ENCODE measurements at places on chromosomes 7 and 10.

GRCh38 chr10:23150610-23151009 is 41.5 kb upstream of the PTF1A start:
- no peaks in the 10 kb centered on the region for H3K27me3 ChIP-seq
- no peak overlapping the region for H3K27ac ChIP-seq
- H3K4me3 ChIP-seq, result no peak overlapping the region
- DNase-seq, result no peak
- H3K36me3 ChIP-seq, result no peaks in the 10 kb centered on the region
- H3K4me1 ChIP-seq, result no peaks in the 10 kb centered on the region

- no peaks in the 10 kb centered on the region for H3K27me3 ChIP-seq
- no peaks in the 10 kb centered on the region for H3K36me3 ChIP-seq
- H3K4me1 ChIP-seq, result no peaks in the 10 kb centered on the region
- no peak for DNase-seq
- H3K4me3 ChIP-seq, result no peak overlapping the region
Observed at GRCh38 chr7:19133886-19134285, 11.3 kb downstream of the FERD3L start.

DNA sequence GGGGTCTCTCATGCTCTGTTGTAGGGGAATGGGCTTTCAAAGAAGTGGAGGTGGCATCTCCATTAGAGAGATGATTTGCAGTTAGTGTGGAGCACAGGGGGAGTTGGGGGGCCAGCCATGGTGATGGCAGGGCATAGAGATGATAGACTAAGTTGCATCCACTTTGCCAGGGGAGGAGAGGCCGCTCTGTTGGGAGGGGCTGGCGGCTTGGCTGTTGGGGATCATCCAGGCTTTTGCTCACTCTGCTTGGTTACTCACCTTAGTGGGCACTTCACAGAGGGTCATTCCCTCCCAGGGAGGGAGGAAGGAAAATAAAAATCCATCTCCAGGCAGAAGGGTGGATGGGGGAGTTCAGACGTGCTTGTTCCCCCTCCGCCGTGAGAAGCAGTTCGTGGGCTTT is 31.4 kb upstream of the CDH23 start:
- H3K36me3 ChIP-seq, result peaks cover 8% of the 10 kb centered on the region
- no peak overlapping the region for H3K27ac ChIP-seq
- no peak for DNase-seq
- H3K4me3 ChIP-seq, result no peak overlapping the region

GRCh38 chr7:101884671-101885596 is 67.5 kb downstream of the CUX1 start:
- no peak overlapping the region for H3K4me3 ChIP-seq
- H3K36me3 ChIP-seq, result no peaks in the 10 kb centered on the region
- no peak for DNase-seq
- H3K4me1 ChIP-seq, result peaks cover 40% of the 10 kb centered on the region
- H3K27me3 ChIP-seq, result peaks cover 2% of the 10 kb centered on the region

DNA sequence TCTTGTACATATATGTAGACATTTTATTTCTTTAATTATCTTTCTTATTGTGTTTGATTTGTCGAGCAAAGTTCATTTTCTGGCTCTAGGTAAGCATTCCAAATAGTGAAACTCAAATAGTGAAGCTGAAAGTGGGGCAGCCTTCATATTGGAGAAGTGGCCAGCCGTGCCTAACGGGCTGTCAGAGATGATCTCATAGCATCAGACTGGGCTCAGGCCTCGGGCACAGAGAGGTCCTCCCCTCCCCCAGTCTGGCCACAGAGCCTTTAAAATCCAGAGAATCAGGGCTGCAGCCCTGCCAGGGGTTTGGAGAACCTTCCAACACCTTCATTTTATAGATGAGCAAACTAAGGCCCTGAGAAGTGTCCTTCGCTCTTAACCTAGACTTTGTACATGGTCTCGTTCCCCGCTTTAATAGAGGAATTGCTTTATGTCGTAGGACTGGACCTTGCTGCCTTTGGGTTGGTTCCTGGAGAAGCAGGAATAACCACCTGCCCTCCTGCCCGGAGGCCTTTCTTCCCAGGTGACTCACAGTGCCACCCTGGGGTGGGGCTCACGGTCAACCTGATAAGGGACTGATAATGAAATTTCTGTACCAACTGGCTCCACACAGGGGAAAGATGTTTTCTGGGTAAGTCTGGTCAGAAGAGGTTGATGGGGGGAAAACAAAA is 7.3 kb downstream of the TSPAN15 start:
- H3K27me3 ChIP-seq, result peaks cover 5% of the 10 kb centered on the region
- no peak overlapping the region for H3K4me3 ChIP-seq
- H3K4me1 ChIP-seq, result no peaks in the 10 kb centered on the region
- no peak for DNase-seq
- H3K36me3 ChIP-seq, result no peaks in the 10 kb centered on the region
- H3K27ac ChIP-seq, result no peak overlapping the region

- no peak overlapping the region for H3K4me3 ChIP-seq
- peaks cover 8% of the 10 kb centered on the region for H3K4me1 ChIP-seq
- peaks cover 3% of the 10 kb centered on the region for H3K27me3 ChIP-seq
- no peak for DNase-seq
- H3K27ac ChIP-seq, result peak overlapping the region; percentile 62
Observed at GRCh38 chr10:75042292-75042974, 69.0 kb upstream of the SAMD8 start.

DNA sequence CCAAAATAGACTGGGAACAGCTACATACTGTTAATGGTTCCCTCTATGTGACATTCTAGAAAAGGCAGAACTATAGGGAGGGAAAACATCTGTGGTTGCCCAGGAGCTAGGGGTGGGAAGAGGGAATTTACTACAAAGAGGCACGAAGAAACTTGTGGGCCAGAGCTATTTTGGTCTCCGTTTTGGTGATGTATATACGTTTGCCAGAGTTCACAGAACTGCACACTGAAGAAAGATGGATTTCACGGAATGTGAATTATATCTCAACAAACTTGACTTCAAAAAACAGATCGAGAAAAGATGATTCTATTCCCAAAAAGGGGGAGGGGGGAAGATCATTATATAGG is 386 bp upstream of the AS3MT start:
- peaks cover 9% of the 10 kb centered on the region for H3K36me3 ChIP-seq
- peak overlapping the region; percentile 36 for H3K4me3 ChIP-seq
- DNase-seq, result no peak
- peaks cover 8% of the 10 kb centered on the region for H3K4me1 ChIP-seq
- H3K27ac ChIP-seq, result no peak overlapping the region

DNA sequence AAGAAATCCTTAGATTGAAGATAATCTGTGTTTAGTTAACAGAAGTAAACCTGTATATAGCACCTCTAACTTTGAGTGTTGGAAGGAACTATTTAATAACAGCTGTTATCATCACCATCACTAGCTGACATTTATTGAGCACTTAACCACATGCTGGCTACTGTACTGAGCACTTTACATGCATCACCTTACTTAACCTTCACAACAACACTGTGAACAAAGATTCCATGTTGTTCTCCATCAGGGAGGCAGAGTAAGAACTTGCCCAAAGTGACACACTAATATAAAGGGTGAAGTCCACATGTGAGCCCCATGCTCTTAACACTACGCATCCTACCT is 182.2 kb downstream of the ST7 start:
- DNase-seq, result no peak
- peaks cover 20% of the 10 kb centered on the region for H3K36me3 ChIP-seq
- H3K27me3 ChIP-seq, result no peaks in the 10 kb centered on the region
- no peak overlapping the region for H3K27ac ChIP-seq

- DNase-seq, result no peak
- H3K36me3 ChIP-seq, result peaks cover 8% of the 10 kb centered on the region
- H3K4me1 ChIP-seq, result no peaks in the 10 kb centered on the region
- H3K4me3 ChIP-seq, result no peak overlapping the region
Observed at GRCh38 chr10:72173619-72174296, 42.1 kb upstream of the ANAPC16 start.

DNA sequence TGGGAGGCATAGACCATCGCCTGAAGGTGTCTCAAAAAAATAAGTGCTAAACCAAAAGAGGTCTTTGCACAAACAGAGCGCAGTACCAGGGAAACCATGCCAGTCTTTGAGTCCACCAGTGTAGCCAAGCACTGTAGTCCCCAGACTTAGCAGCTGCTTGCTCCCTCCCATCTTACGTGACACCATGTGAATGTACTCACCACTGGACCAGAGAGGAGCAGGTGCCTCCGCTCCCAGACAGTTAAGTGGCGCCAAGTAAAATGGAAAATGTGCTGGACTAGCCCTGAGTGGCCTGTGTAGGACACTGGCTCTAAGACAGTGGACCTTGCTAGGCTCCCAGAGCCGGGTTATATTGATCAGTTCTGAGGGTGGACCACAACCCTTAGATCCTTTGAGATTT is 47.7 kb upstream of the PLEKHA1 start:
- no peaks in the 10 kb centered on the region for H3K4me1 ChIP-seq
- H3K36me3 ChIP-seq, result no peaks in the 10 kb centered on the region
- H3K27ac ChIP-seq, result no peak overlapping the region
- H3K4me3 ChIP-seq, result no peak overlapping the region

- H3K27me3 ChIP-seq, result no peaks in the 10 kb centered on the region
- no peaks in the 10 kb centered on the region for H3K4me1 ChIP-seq
- no peak overlapping the region for H3K4me3 ChIP-seq
Observed at GRCh38 chr7:19390795-19391194, 245.6 kb upstream of the FERD3L start.

- H3K4me3 ChIP-seq, result no peak overlapping the region
- H3K27me3 ChIP-seq, result no peaks in the 10 kb centered on the region
Observed at GRCh38 chr7:27774717-27775328, 34.9 kb downstream of the TAX1BP1 start.

Data from immature natural killer cell (primary cell).